NCI-H1930 (cell line): ENCODE measurements at places on chromosomes 6 and 20.

GRCh38 chr6:5401845-5402738 lies 140.8 kb downstream of the FARS2 start:
- no peak for DNase-seq

GRCh38 chr6:17621003-17621402 lies 20.9 kb downstream of the FAM8A1 start:
- DNase-seq = no peak

GRCh38 chr6:122033564-122034181 lies 365.8 kb upstream of the HSF2 start:
- peak; percentile 31 for DNase-seq

DNA sequence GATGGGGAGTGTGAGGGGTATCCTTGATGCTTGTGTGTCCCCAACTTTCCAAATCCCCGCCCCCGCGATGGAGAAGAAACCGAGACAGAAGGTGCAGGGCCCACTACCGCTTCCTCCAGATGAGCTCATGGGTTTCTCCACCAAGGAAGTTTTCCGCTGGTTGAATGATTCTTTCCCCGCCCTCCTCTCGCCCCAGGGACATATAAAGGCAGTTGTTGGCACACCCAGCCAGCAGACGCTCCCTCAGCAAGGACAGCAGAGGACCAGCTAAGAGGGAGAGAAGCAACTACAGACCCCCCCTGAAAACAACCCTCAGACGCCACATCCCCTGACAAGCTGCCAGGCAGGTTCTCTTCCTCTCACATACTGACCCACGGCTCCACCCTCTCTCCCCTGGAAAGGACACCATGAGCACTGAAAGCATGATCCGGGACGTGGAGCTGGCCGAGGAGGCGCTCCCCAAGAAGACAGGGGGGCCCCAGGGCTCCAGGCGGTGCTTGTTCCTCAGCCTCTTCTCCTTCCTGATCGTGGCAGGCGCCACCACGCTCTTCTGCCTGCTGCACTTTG lies at the start of gene TNF:
TNF (plus strand) TSS at position 231 of the 567 bp plus-strand sequence; CDS start at position 408, 177 bp downstream.
- DNase-seq = no peak

DNA sequence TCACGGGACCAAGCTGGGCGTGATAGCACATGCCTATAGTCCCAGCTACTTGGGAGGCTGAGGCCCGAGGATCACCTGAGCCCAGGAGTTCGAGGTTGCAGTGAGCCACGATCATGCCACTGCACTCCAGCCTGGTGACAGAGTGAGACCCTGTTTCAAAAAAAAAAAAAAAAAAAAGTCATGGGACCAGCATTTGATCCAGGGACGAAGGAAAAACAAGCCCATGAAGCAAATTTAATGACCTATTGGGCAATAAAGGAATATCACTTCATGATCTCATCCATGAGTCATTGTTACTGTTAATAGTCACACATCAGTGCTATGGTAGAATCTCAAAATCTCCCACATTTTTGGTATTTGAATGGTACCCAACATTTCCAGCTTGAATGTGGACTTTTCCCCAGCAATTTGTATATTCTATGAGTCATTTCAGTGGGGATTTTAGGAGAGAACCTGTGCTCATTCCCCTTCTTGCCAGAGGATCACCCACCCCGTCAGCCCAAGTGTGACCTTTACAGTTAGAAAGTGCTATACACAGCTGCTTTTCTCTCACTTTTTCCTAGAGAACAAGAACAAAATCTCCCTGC lies 8.5 kb upstream of the SOD2 start:
- no peak for DNase-seq

GRCh38 chr6:126107475-126108166 lies 121.3 kb downstream of the TRMT11 start:
- no peak for DNase-seq

DNA sequence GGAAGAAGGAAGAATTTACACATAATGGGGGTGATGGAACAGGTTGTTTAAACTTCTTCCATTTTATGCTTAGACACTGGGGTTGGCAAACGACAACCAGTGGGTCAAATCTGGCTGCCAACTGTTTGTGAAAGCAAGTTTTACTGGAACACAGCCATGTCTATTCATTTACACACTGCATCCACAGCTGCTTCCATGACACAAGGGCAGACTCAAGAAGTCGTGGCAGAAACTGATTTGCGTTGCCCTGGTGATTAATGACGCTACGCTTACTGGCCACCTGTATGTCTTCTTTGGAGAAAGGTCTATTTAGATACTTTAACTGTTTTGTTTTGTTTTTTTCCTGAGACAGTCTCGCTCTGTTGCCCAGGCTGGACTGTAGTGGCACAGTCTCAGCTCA lies 19.0 kb downstream of the CTCFL start:
- no peak for DNase-seq

GRCh38 chr6:105680131-105680530 lies 277.2 kb upstream of the PREP start:
- DNase-seq = no peak

DNA sequence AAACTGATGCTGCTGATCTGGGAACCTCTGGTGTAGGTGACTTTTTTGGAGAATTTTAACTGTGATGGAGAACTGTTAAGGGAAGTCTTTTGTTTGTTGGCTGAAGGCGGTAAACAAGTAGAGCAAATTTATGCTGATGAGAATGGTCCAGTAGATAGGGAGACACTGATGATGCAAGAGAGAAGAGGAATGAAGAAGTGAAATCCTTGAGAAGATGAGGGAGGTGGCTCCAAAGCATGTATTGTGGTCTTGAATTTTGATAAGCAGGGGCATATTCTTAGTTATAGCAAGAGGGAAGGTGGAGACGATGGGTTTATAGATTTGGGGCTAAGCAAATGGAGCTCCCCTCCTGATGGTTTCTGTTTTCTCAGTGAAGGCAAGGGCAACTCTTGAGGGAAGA lies 22.0 kb downstream of the MAPK14 start:
- DNase-seq = no peak

- no peak for DNase-seq
Observed at GRCh38 chr20:6282642-6283041, 159.8 kb upstream of the FERMT1 start.

- DNase-seq = no peak
Observed at GRCh38 chr6:12327391-12327790, 37.2 kb downstream of the EDN1 start.

DNA sequence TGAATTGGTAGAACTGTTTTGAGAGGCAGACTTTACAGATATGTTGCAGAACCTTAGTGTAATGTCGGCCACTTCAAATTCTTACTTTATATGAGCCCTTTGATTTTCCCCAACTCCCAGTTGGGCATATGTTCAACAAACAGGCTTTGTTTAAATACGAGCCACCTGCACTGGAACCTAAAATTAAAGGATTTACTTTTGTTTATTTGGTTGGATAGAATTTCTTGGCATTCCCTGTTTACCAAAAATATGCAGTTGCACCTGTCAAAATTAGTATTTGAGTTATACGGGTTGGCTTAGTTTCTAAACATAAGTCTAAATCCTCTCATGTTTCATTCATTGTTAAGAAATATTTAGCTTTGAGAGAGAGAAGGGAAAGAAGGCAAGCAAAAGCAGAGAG lies 2.4 kb upstream of the GLYATL3 start:
- no peak for DNase-seq

DNA sequence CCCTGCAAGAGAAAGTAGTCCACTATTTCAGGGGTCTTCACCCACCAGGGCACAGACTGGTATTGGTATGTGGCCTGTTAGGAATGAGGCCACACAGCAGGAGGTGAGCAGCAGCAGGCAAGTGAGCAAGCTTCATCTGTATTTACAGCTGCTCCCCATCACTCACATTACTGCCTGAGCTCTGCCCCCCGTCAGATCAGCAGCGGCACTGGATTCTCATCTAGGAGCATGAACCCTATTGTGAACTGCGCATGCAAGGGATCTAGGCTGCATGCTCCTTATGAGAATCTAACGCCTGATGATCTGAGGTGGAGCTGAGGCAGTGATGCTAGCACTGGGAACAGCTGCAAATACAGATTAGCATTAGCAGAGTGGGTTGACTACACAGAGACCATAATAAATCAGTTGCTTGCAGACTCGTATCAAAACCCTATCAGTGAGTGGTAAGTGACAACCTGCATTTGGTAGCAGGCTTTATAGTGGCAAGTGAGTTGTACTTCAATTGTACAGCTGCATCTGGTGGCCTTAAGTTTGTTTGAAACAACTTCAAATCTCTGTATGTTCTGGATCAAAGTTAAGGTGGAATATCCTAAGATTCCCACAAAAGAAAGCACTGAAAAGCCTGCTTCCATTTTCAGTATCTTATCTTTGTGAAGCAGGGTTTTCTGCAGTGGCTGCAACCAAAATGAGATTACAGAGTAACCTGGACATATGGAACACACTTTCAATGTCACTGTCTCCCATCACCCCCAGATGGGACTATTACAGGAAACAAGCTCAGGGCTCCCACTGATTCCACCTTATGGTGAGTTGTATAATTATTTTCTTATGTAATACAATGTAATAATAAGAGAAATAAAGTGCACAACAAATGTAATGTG lies 12.8 kb downstream of the C6orf141 start:
- no peak for DNase-seq

DNA sequence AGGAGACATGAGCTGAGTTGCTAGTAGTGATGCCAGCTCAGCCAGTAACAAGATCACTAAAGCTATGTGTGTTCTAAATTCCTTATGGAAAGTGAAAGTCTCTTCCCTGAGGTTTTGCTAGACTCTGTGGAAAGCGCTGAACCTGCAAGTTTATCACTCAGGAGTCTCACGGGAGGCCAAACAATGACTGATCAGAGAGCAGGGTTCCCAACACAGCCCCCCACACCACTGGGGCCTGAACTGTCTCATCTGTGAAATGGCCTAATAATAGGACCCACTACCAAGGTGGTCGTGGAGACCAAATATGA lies 19.9 kb downstream of the ACSS1 start:
- DNase-seq = no peak

GRCh38 chr20:43387737-43388136 lies 70.0 kb upstream of the SRSF6 start:
- no peak for DNase-seq

GRCh38 chr20:23672158-23672557 lies 16.7 kb downstream of the CST4 start:
- no peak for DNase-seq

DNA sequence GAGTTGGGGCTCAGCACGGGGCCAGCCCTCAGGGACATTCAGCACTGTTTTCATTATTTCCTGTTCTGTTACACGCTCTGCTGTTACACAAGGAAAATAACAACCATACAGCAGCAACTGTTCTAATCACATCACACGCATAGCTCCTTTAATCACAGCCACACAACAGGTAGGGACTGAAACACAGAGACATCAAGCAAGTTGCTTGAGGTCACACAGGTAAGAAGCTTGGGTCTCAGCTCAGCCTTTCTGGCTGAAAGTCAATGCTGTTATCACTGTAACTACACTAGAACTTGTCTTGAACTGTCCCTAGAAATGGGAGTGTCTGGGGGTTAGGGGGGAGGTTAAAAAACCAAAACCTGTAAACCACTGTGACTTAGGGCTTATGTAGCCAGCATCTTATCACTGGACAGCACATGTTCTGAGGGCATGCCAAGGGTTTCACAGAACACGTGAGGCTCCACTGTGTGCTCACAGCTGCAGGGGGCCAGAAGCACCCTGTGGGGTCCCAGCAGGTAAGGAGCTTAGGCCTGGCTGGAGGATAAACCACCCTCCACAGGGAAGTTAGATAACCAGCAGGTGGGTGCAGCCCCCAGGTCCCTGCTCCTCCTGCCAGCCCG lies 146.0 kb downstream of the EYA2 start:
- no peak for DNase-seq

DNA sequence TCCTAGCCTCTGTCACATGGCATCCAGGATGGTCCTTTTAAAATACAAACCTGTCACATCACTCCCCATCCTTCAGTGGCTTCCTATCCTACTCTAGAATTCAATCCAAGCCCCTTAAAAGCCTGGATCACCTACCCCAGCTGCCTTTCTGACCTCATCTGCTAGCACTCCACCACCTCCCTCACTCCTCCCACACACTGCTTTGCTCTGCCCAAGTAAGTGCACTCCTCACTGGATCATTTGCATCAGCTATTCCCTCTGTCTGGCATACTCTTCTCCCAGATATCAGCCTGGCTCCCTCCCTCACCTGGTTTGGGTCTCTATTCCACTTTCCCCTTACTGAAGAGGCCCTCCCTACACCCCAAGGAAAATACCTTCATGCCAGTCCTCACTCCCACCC lies 10.5 kb downstream of the C6orf136 start:
- DNase-seq = no peak

DNA sequence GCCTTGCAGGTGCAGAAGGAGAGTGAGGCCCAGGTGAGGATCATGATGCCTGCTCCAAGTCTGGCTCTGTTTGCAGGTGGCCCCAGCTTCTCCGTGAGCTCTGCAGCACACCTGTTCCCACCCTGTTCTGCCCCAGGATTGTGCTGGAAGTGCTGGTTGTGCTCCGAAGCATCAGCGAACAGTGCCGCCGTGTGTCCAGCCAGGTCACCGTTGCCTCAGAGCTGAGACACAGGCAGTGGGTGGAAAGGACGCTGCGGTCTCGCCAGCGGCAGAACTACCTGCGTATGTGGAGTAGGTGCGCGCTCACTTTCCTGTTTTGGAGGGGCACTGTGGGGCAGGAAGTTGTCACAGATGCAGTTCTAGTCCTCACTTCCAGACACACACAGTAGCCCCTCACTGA lies 25.0 kb downstream of the ERMARD start:
- no peak for DNase-seq

DNA sequence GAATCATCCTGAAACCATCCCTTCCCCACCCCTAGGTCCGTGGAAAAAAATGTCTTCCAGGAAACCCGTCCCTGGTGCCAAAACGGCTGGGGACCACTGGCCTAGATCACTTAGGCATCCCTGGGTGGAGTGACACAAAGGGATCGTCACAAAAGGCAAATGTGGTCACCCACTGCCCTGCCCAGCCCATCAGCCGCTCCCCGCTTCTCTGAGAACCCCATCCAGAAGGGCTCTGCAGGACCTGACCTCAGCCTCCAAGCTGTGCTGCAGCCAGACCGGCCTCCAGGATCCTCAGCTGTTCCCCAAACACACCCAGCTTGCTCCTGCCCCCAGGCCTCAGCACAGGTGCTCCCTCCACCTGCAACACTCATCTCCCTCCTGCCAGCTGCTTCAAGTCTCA lies 61.6 kb downstream of the PREX1 start:
- DNase-seq = no peak

DNA sequence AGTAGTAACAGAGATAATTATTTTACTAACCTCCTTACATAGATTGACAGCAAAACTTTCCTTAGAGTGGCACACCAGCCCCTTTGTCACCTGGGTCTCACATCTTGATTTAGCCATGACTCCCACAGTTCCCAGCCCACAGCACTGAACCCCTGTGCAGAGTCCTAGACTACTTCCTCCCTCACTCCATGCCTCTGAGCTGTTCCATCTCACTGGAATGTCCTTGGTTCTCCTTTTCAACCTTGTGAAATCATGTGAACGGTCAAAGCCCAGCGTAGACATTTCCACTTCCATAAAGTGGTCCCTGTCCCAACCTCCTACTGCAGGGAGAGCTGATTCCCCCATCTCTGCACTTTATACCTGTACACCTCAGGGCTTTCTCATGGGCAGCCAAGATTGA lies 19.7 kb downstream of the CGA start:
- no peak for DNase-seq
